ENCODE measurements at places on chromosomes 11 and 22. TPM values are rescaled to one million over a fixed set of nuclear protein-coding genes. Genes with fewer than 3 reads are reported as not detected.

DNA sequence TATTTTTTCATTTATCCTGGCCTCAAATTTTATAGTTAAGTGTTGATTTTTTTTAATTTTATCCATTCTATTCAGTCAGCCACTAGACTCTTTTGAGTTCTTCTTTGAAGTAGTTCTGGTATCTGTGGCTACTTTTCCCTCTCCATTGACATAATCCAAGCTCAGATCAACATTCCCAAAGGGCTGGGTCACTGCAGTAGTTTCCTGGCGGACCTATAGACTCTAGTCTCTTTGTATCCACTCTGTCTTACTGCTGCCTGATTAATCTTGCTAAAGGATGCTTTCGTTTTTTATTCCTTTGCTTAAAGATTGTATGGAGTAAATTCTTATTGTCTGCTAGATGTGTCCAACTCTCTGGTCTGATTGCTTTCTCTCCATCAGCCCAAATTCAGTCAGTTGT, 87.6 kb downstream of the UVRAG start:
- no peaks in the 10 kb centered on the region for H3K27me3 ChIP-seq
- no peak overlapping the region for H3K4me3 ChIP-seq
- H3K36me3 ChIP-seq: peaks cover 2% of the 10 kb centered on the region

- H3K4me3 ChIP-seq: peak overlapping the region; percentile 86
- H3K4me1 ChIP-seq: peaks cover 37% of the 10 kb centered on the region
- DNase-seq: peak; percentile 42
Measured at GRCh38 chr11:64239662-64240434, 1.0 kb upstream of the FKBP2 start.

DNA sequence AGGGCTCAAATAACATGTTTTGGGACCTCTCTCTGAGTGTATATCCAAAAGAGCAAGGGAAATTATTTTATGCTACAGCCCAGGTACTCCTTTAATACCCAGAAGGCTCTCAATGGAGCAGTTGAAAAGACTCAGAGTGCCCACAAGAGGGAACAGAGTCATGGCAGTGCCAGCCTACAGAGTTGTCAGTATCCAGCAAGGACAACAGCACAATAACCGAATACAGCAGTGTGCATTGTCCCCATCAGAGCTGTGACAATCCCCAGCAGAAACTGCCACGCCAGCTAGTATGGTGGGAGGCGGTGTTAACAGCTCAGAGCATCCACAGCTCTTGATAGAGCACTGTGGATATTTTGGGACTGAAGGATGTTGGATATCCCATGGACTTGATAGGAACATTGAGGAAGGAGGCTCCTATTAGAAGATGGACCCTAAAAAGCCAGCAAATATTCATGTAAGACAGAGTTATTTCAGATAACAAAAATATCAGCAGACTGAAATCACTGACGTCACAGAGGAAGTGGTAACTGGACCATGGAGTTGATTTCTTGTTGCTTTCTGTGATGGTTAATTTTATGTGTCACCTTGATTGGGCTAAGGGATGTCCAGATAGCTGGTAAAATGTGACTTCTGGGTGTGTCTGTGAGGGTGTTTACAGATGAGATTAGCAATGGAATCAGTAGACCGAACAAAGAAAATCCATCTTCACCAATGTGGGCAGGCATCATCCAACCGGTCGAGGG, 17.7 kb upstream of the PAFAH1B2 start:
- DNase-seq: no peak
- no peaks in the 10 kb centered on the region for H3K36me3 ChIP-seq
- H3K27me3 ChIP-seq: no peaks in the 10 kb centered on the region
- no peak overlapping the region for H3K27ac ChIP-seq

DNA sequence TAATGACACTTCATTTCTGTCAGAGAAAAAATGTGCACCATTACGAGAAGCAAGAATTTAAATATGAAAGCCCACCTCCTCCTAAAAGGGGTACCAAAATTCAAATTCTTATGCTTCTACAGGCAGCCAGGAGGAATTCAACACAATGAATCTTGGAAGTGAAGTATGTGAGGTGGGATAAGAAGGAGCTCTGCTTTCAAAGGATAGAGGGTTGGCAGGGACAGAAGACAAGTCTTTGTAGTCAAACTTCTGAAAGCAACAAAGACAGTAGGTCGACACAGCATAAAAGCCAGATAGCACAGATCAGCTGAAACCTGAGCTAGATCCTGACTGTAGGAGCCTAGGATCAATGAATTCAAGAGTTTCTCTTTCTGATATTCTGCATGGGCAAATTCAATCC, 17.4 kb downstream of the NARS2 start:
- no peak overlapping the region for H3K4me3 ChIP-seq
- H3K4me1 ChIP-seq: peaks cover 42% of the 10 kb centered on the region
- DNase-seq: no peak
- peaks cover 42% of the 10 kb centered on the region for H3K36me3 ChIP-seq
- H3K27ac ChIP-seq: no peak overlapping the region

DNA sequence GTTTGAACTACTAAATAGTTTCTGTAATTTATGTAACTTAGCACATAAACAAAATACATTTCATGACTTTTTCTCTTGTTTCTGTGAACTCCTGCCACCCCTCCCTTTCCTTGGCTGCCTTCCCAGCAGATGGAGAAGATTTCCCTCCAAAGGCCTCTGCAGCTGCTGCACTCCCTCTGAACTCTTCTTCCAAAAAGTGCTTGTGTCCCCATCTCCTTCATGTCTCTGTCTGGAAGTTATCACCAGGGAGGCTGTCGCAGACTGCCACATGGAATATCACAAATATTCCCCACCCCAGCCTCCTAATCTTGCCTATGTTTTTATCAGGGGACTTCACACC, 1068.3 kb downstream of the OPCML start:
- peaks cover 2% of the 10 kb centered on the region for H3K27me3 ChIP-seq
- H3K4me3 ChIP-seq: no peak overlapping the region
- H3K4me1 ChIP-seq: no peaks in the 10 kb centered on the region
- no peak for DNase-seq
- H3K36me3 ChIP-seq: no peaks in the 10 kb centered on the region
- H3K27ac ChIP-seq: no peak overlapping the region

DNA sequence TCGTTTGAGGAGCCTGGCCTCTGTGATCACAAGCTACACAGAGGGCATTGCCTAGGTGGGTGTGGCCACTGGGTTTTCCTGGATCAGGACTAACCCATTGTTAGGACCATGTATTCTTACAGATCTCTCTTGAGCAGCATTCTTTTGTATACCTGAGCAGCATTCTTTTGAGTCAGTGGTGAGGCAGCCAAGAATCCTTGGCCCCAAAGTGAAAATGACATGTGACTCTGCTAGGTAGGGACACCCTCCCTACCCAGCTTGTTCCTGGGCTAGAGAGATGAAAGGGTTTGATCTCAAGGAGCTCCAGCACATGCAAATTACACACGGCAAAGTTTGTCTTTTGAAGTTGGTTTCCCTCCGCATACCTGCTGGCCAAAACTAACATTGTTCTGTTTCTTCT, 55.0 kb upstream of the HORMAD2 start:
- H3K36me3 ChIP-seq: peaks cover 28% of the 10 kb centered on the region
- no peak for DNase-seq
- H3K27me3 ChIP-seq: no peaks in the 10 kb centered on the region
- peaks cover 10% of the 10 kb centered on the region for H3K4me1 ChIP-seq

- no peaks in the 10 kb centered on the region for H3K27me3 ChIP-seq
- DNase-seq: no peak
- no peak overlapping the region for H3K27ac ChIP-seq
- no peak overlapping the region for H3K4me3 ChIP-seq
Measured at GRCh38 chr11:26321516-26321915, 10.4 kb upstream of the ANO3 start.

DNA sequence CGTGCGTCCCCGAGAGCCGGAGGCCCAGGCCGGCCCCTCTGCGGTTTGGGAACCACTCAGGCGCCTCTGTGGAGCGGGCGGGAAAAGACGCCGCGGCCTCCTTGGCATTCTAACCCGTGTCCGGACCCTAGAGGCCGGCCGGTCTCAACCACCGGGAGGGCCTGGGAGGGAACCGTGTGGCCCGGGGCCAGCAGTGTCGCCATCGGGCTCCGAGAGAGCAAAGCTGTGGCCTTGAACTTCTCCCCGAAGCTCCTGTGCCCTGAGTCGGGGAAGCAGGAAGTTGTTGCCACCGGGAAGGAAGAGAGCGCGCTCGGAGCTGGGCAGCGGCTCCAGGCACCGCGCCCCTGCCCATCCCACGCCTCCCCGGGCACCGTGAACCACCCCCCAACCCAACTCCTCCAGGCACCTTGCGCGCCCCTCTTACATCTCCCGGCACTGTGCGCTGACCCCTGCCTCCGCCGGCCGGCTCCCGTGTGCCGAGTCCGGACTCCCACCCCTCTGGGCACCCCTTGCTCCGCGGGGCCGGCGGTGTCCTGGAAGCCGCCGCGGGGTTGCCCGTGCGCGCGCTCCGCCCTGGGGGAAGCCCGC, 80.0 kb upstream of the PPARA start:
- peaks cover 50% of the 10 kb centered on the region for H3K4me1 ChIP-seq
- H3K36me3 ChIP-seq: peaks cover 3% of the 10 kb centered on the region
- H3K4me3 ChIP-seq: peak overlapping the region; percentile 80

GRCh38 chr11:75145972-75146519, 4.9 kb upstream of the SLCO2B1 start:
- no peak for DNase-seq
- peaks cover 27% of the 10 kb centered on the region for H3K4me1 ChIP-seq
- H3K27ac ChIP-seq: no peak overlapping the region
- H3K36me3 ChIP-seq: no peaks in the 10 kb centered on the region
- peaks cover 4% of the 10 kb centered on the region for H3K27me3 ChIP-seq
- no peak overlapping the region for H3K4me3 ChIP-seq

GRCh38 chr22:44549701-44550100, 51.7 kb upstream of the RTL6 start:
- H3K4me1 ChIP-seq: peaks cover 10% of the 10 kb centered on the region
- H3K36me3 ChIP-seq: no peaks in the 10 kb centered on the region
- H3K27ac ChIP-seq: no peak overlapping the region
- no peak overlapping the region for H3K4me3 ChIP-seq

DNA sequence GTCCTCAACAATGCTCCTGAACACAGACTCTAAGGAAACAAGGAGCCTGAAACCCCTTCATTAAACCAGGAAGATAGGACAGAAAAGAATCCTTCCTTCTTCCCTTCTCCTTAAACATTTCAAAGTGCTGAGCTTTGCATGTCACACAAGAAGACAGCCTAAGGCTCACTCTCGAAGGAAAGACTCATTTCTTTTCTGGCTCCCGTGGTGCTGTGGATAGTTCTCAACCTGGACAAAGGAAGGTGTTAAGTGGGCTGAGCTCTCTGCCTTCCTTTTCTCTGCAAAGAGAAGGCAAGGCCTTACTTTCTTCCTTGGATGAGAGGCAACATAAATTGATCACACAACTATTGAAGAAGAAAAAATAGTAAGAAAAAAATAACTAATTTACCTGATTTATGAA, 452.4 kb upstream of the DDI1 start:
- no peak overlapping the region for H3K4me3 ChIP-seq
- H3K27ac ChIP-seq: no peak overlapping the region
- H3K36me3 ChIP-seq: no peaks in the 10 kb centered on the region
- DNase-seq: no peak
- no peaks in the 10 kb centered on the region for H3K4me1 ChIP-seq

- peak; percentile 79 for DNase-seq
- peaks cover 20% of the 10 kb centered on the region for H3K4me1 ChIP-seq
- H3K4me3 ChIP-seq: peak overlapping the region; percentile 60
- no peaks in the 10 kb centered on the region for H3K27me3 ChIP-seq
- H3K27ac ChIP-seq: peak overlapping the region; percentile 95
Measured at GRCh38 chr11:75492181-75492820, 33.4 kb downstream of the GDPD5 start.

DNA sequence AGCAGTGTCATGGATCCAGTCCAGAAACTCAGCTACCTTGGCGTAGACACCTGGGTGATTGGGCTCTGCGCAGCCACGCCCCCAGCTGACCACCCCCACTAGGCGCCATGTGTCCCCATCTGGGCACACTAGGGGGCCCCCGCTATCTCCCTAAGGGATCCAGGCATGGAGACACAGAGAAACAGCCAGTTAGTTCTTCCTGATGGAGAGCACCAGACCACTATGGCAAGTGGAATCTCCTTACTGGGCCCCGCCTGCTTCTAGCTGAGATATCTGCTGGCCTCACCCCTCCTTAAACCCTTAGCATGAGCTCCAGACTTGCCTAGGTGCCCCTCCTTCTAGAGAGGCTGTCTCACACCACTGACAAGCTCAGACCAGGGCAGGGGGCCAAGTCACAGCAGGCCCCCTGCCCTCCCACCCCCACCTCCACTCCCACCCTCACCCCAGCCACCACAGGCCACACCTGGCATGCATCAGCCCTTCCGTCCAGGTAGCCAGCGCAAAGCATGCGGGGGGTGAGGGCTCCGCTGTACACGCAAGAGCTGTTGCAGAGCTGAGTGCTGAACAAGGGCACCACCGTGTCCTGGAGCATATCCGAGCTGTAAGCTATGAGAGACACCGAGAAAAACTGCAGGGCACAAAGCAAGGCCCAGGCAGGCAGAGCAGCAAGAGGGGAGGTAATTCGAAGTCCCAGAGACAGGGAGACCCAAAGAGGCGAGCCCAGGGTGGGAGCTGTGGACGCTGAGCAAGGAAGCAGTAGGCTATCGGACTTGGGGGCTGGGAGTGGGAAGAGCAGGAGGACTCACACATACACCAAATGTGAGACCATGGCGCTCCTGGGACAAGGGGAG, 16.1 kb downstream of the TMPRSS5 start:
- H3K36me3 ChIP-seq: no peaks in the 10 kb centered on the region
- H3K4me3 ChIP-seq: no peak overlapping the region
- no peak overlapping the region for H3K27ac ChIP-seq
- DNase-seq: no peak

DNA sequence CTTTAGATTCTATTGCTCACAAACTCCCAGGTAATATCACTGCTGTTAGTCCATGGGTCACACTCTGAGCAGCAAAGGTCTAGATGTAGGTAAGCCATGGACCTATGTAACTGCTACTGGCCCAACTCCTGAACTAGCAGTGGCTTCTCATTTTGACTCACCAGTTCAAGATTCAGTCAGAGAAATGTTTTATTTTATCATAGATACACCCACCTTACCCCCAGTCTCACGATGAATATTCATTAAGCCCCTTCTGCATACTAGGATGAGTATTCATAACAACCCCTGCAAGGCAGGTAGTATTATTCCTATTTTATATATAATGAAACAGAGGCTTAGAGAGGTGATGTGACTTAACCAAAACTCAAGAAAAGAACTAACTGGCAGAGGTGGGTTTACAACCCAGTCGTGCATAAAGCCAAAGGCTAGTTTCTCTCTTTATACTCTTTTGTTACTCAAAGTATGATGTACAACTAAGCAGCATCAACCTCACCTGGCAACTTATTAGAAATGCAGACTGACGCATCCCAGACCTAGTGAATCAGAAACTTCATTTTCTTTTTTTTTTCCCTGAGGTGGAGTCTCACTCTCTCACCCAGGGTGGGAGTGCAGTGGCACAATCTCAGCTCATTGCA, 957.6 kb upstream of the CCDC90B start:
- no peaks in the 10 kb centered on the region for H3K36me3 ChIP-seq
- DNase-seq: no peak
- H3K4me1 ChIP-seq: no peaks in the 10 kb centered on the region
- no peak overlapping the region for H3K27ac ChIP-seq

- no peak overlapping the region for H3K27ac ChIP-seq
- H3K4me3 ChIP-seq: no peak overlapping the region
- peaks cover 17% of the 10 kb centered on the region for H3K27me3 ChIP-seq
- H3K36me3 ChIP-seq: peaks cover under 1% of the 10 kb centered on the region
Measured at GRCh38 chr22:38078046-38078840, 5.7 kb downstream of the SLC16A8 start.

OR2AG2 gene
- 0.14 TPM for total RNA-seq

LRP4 gene
- 0.18 TPM for total RNA-seq

DCDC1 gene
- 0.32 TPM for total RNA-seq

DERL3 gene
- 5.2 TPM for total RNA-seq

APOA4 gene
- total RNA-seq: not detected

MYEOV gene
- total RNA-seq: not detected

SCGB2A2 gene
- total RNA-seq: not detected

All from activated CD4-positive, alpha-beta T cell treated with anti-CD3 and anti-CD28 coated beads for 36 hours (primary cell).